ENCODE measurements at places on chromosomes 2 and 18.

- DNase-seq, result no peak
Observed at GRCh38 chr2:10830203-10830602, 17.6 kb upstream of the PDIA6 start.

DNA sequence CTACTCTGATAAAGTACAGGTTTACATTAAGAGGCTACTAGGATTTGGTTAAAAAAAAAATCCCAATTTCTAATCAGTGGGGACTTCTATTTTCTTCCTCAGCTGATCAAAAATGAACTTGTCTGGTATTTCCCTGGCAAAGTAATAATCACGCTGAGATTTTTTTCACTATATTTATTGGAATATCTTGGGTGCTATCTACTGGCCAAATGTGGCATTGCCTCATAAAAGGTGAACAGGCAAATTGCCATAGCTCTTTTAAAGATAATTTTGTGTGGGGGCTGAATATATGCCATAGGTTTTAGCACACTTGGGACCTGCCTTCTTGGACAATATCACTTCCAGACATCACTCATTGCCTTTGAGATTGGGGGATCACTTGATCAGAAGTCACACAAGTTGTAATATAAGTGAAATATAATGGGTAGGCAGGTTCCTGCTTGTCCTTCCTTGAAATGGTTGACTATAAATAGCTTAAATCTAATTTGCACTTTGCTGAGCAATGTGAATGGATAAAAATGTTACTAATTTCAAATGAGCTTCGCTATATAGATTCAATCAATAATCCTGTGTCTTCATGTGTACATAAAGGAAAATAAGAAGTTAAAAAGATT, 7.0 kb upstream of the NXPH2 start:
- DNase-seq, result no peak

GRCh38 chr2:88919087-88919738, 227.7 kb downstream of the RPIA start:
- DNase-seq, result no peak

DNA sequence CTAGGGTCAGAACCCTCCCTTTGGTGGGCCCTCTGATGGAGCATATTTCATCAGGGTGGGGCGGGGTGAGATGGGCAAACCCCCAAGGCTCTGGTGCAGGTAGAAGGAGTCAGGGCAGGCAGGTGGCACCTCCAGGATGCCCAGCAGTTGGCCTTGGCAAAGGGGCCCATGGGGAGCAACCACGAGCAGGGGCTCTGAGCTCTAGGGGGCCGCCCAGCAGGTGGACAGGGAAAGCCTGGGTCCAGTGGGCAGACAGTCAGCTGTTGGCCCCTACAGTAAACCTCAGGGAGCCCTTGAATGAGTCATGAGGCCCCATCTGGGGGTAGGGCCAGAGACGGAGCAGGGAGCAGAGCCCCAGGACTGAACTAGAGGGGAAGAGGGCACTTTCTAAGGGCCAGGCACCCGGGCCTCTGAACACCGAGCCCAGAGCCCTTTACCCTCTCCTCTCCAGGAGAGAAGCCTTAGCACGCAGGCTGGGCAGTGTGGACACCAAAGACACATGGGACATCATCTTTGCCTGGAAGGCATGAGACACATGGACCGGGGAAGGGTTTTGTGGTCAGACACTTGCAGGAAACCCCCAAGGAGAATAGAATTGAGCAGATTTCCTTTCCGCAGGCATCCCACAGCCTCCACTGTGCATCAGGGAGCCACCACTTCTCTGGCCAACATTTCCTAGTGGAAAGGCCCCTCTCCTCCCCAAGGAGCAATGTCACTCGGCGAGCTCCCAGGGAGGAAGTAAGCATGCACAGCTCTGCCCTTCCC, 257.3 kb downstream of the GLI2 start:
- no peak for DNase-seq

GRCh38 chr2:235212501-235213158, 260.8 kb downstream of the SH3BP4 start:
- no peak for DNase-seq

DNA sequence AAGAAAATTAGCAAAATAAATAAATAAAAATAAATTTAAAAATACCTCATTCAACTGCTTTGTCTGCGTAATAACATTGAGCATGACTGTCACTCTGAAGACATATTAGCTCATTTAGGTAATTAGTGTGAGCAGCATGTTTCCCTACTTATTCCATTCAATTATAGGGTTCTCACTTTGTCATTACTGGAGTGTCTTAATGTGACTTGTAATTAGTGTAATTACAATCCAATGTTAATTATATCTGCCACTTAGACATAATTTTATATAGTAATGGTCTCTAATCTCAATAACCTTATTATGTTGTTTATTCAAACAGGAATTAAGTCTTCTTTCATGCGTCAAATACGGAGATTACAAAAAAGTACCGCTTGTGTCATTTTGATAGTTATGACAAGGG, 893.9 kb upstream of the ACVR2A start:
- DNase-seq, result no peak

- no peak for DNase-seq
Observed at GRCh38 chr2:228545041-228545747, 363.7 kb upstream of the SPHKAP start.

- DNase-seq, result no peak
Observed at GRCh38 chr2:202749477-202749876, 114.7 kb downstream of the FAM117B start.

DNA sequence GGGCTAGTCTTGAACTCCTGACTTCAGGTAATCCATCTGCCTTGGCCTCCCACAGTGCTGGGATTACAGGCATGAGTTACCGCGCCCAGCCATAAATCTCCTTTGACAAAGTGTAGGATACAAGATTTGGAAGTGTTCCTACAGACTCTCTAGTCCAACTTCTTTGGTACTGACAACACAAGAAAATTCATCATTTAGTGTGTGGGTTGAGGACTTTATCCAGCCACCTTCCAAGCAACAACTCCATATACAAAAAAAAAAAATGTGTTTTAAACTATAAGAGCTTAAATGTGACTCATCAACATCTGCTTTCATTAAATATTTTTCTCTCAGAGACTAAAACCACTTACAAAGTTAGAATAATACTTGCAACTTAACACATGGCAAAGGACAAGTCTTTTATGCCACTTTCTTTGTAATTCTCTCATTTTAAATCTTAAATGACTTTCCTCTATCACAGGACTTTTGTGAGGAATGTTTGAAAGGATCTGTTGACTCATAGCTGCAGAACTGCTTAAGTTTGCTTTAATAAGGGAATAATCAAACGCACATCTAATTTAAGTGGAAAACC, 46.2 kb upstream of the ITGAV start:
- DNase-seq, result no peak

GRCh38 chr2:122758967-122759366, 1003.5 kb downstream of the TSN start:
- no peak for DNase-seq

DNA sequence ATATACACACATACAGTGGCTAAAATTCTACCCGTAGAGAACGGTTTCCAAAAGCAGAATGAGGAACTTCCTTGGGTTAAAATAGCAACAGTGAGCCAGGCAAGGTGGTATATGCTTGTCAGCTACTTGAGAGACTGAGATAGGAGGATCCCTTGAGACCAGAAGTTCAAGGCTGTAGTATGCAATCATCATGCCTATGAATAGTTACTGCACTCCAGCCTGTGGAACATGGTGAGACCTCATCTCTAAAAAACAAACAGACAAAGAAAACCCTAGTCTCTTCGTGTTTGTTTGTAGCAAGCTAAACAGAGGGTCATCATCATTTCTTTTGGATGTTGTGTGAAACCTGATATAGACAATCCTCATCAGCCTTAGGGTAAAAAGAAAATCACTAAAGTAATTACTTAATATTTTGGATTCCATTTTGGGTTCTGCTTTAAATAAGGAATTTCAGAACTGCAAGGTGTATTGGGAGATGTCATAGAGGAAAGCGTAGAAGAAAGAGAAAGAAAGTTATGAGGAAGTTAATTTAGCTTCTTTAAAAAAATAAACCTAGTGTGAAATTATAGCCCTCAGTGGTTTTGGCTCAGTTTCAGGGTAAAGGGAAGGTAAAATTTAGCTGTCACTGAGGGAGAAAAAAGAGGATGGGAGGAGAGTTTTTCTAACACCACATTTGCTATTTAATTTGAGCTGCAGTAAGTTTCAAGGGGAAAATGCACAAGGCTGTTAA, 46.5 kb downstream of the PLEK start:
- DNase-seq, result no peak

GRCh38 chr2:64311948-64312621, 141.9 kb upstream of the LGALSL start:
- DNase-seq, result no peak

DNA sequence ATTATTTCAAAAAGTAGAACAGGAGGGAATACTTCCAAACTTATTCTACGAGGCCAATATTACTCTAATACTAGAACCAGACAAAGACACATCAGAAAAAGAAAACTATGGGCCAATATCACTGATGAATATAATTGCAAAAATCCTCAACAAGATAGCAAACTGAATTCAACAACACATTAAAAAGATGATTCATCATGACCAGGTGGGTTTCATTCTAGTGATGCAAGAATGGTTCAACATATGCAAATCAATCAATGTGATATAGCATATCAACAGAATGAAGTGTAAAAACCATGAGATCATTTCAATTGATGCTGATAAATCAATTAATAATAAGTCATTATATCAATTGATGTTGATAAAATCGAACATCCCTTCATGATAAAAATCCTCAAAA, 22.4 kb upstream of the EML6 start:
- no peak for DNase-seq

DNA sequence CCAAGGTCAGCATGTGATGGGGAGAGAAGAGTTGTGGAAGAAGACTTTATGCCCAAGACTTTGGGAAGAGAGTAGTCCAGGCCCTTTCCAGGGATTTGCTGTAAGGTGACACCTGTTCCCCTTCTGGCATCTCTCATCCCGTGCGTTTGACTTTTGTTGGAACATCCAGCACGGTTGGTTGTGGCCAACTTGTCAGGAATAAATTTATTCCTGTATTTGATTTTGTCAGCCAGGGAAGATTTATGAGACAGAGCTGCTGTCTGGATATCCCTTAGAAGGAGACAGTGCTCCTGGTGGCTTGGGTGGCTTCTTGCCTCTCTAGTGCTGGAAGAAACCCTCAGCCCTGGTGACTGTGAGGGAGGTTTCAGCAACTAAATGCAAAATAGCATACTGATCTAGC, 121.5 kb downstream of the PTPRM start:
- no peak for DNase-seq

DNA sequence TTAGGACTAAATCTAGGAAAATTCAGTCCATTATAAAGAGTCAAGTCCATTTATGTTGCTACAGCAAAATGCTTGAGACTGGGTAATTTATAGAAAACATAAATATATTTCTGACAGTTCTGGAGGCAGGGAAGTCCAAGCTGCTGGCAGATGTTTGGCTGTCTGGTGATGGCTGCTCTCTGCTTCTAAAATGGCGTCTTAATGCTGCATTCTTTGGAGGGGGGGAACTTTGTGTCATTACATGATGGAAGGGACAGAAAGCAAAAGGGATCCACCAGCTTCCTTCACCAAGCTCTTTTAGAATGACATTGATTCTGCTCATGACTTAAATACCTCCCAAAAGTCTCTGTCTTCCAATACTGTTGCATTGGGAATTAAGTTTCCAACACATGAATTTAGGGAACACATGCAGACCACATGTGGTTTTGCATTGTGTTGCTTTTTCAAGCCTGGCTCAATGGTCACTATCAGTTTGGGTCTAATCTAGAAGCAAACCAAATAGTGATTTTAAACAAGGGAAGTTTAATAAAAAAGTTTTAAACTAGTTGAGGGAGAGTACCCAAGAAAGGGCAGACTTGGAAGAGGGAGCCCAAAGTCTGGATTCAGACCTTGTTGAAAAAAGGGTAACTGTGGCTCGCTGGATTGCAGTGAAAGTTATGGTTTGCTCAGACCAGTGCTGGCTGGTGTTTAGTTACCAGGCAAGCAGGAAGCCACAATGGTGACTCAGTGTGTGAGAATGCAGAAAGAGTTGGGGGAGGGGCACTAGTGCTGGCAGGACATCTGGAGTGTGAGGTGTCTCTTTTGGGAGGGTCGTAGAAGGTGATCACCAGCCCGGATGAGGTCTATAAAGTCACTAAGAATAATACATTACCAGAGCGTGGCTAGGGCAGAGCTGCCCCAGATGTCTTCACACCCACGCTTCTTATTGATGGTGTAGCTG, 30.8 kb downstream of the C18orf54 start:
- DNase-seq, result no peak

DNA sequence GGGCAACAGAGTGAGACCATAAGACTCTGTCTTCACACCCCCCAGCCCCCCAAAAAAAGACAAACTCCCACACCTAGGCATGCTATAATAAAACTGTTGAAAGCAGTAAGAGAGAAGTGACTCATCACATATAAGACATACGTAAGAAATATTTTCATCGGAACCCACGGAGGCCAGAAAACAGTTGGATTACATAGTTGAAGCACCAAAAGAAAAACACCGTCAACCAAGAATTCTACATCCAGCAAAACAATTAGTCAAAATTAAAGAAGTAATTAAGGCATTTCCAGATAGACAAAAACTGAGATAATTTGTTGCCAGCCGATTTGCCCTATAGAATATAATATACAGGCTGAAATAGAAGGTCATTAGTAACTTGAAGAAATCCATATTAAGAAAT, 128.7 kb downstream of the VAPA start:
- no peak for DNase-seq

DNA sequence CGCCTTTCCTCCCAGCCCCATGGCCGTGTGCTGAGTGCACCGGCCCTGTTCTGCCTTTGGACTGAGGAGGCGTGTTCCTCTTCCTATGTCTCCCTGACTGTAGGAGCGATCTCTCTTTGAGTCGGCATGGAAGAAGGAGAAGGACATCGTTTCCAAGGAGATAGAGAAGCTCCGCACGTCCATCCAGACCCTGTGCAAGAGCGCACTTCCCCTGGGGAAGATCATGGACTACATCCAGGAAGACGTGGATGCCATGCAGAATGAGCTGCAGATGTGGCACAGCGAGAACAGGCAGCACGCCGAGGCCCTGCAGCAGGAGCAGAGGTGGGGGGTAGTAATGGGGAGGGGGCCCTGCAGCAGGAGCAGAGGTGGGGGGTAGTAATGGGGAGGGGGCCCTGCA, 29.4 kb upstream of the ASB1 start:
- no peak for DNase-seq

- no peak for DNase-seq
Observed at GRCh38 chr2:129813404-129813803, 166.1 kb upstream of the RAB6C start.

GRCh38 chr18:8912348-8913326, 189.9 kb upstream of the NDUFV2 start:
- no peak for DNase-seq

DNA sequence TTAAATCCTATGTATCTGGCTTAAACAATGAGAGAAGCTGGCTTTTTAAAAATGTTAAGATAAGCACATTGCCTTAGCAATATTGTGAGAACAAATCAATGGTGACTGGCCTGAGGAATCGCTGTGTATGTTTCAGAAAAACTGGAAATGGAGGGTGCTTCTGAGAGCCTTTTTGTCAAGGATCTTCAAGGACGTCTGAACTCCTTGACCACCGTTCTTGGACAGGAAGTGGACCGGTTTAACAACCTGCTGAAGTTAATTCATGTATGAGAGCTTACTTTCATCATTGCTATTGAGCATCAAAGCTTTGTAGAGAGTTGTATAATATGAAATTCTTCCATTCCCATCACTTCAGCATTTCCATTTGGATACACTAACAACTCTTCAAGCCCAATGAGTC, 72.6 kb downstream of the TRABD2A start:
- no peak for DNase-seq

- no peak for DNase-seq
Observed at GRCh38 chr2:360124-360523, 72.2 kb upstream of the ALKAL2 start.

GRCh38 chr2:208175069-208175839, 11.9 kb upstream of the CRYGA start:
- DNase-seq, result peak; percentile 28

- no peak for DNase-seq
Observed at GRCh38 chr2:101341421-101341820, 32.9 kb upstream of the RNF149 start.
